ENCODE measurements at places on chromosomes 16 and 17.
A peak's percentile ranks its signal among the peaks of the same experiment; 100 is the strongest.

GRCh38 chr17:45168991-45169752 lies 7.5 kb downstream of the HEXIM2 start:
- DNase-seq: no peak

DNA sequence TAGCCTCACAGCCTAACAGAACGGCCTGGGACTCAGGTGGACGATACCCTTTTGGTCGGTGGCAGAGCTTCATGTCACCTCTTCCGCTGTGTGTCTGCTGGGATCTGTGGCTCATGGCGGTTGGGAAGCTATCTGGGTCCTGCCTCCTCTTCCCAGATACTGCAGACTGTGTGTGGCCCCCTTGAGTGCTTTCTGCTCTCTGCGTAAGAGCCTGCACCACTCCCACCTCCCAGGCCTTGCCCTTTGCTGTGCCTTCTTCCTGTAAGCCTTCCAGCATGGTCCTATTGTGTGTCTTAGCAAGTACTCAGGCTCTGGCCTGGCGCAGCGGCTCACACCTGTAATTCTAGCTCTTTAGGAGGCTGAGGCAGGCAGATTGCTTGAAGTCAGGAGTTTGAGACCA lies 17.5 kb upstream of the ADCY7 start:
- no peak for DNase-seq

- DNase-seq: peak; percentile 24
These were observed 396.7 kb upstream of the MAF start for GRCh38 chr16:79997257-79997656.

GRCh38 chr16:57562066-57562465 lies 19.6 kb downstream of the ADGRG5 start:
- no peak for DNase-seq

- DNase-seq: no peak
These were observed 30.1 kb upstream of the PMFBP1 start for GRCh38 chr16:72202014-72202413.

DNA sequence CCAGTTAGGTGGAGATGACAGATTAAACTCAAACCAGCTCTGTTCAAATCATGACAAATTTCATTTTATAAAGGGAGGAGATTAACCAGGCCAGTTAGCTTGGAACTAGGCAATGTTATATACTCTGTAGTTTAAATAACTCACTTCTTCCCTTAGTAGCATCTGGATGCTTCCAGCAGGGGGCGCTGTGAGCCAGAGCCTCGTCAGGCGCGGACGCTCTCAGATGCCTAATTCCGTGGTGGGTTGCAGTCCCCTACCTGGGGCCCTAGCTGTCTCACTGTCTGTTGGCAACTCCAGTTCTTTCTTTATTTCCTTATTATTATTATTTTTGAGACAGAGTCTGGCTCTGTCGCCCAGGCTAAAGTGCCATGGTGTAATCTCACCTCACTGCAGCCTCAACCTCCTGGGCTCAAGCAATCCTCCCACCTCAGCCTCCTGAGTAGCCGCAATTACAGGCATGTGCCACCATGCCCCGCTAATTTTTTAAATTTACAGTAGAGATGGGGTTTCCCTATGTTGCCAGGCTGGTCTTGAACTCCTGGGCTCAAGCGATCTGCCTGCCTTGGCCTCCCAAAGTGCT lies 17.3 kb upstream of the WFDC1 start:
- peak; percentile 36 for DNase-seq

- DNase-seq: no peak
These were observed 168.0 kb downstream of the AHSP start for GRCh38 chr16:31695667-31696066.

DNA sequence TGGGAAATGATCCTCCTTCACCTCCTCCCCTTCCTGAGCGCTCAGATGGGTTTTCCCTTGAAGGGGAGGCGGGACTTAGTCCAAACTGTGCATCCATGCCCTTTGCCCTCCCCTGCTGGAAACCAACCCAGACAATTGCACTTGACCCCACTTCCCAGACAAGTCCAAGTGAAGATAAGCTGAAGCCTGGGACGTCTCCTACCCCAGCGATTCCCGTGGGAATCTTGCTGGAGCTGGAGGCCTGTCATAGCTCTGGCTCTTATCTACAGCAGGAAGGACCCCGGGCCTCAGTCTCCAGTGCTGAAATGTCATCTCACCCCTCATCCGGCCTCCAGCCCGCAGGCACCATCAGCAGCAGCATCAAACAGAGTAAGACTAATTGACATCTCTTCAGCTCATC lies 6.5 kb upstream of the NGFR start:
- no peak for DNase-seq

- DNase-seq: peak; percentile 95
These were observed 49.0 kb upstream of the BAHCC1 start for GRCh38 chr17:81346090-81346907.

GRCh38 chr17:65219124-65219523 lies 82.0 kb downstream of the RGS9 start:
- no peak for DNase-seq

GRCh38 chr17:14940108-14940937 lies 324.8 kb downstream of the PMP22 start:
- peak; percentile 72 for DNase-seq

DNA sequence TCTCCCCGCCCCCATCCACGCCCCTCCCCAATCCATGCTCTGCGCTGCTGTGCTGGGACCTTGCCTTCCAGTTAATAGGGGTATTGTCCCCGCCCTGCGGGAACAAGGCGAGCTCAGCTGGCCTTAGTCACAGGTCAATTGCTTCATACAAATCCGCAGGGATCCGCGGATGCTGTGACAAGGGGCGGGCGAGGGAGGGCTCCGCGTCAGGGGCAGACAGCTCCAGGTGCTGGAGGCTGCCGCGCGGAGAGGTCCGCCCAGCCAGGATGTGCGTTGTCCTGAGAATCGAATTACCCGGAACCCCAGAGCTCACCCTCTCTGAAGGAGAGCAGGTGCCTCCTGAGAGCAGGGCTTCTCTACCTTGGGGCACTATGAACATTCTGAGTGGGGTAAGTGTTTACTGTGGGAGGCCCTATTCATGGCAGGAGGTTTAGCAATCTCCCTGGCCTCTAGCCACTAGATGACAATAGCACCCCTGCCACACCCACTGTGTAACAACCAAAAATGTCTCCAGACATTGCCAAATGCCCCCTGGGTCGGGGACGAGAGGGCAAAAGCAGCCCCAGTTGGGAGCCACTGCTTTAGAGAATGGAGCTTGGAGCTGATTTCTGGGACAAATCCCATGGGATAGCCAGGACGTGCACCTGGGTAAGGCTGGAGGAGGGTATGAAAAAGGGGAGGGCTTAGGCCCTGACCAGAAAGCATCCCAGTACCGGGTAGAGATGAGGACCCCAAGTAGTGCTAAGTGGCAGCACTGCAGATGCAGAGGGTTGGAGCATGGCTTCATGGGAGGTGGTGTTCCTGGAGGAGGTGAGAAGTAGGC lies 138.2 kb downstream of the CYLD start:
- no peak for DNase-seq

DNA sequence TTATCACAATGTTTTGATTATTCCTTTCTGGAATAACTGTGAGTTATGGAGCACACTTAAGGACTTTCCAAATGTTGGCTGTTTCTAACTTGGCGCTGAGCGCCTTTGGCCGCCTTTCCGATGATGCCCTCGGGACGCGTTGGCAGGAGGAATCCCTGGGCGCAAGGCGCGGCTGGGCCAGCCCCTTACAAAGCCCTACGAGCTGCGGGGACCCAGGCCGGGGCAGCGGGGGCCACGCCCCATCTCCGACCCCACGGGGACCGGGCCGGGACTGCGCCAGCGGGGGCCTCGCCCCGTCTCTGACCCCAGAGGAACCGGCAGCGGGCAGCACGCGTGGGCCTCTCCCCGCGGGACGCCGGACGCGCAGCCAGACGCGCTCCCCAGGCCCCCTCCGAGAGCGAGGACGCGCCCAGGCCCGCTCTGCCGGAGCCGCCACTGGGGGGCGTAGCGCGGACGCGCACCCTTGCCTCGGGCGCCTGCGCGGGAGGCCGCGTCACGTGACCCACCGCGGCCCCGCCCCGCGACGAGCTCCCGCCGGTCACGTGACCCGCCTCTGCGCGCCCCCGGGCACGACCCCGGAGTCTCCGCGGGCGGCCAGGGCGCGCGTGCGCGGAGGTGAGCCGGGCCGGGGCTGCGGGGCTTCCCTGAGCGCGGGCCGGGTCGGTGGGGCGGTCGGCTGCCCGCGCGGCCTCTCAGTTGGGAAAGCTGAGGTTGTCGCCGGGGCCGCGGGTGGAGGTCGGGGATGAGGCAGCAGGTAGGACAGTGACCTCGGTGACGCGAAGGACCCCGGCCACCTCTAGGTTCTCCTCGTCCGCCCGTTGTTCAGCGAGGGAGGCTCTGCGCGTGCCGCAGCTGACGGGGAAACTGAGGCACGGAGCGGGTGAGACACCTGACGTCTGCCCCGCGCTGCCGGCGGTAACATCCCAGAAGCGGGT lies at the start of gene GAA:
Gene GAA, plus strand, starts transcription at position 571 of the 935 bp plus-strand sequence. CDS start 3,006 bp downstream, outside the sequence.
- DNase-seq: peak; percentile 71

GRCh38 chr17:73362697-73363096 lies 50.9 kb upstream of the CDC42EP4 start:
- DNase-seq: no peak

GRCh38 chr17:62309396-62309795 lies 71.0 kb upstream of the EFCAB3 start:
- no peak for DNase-seq

DNA sequence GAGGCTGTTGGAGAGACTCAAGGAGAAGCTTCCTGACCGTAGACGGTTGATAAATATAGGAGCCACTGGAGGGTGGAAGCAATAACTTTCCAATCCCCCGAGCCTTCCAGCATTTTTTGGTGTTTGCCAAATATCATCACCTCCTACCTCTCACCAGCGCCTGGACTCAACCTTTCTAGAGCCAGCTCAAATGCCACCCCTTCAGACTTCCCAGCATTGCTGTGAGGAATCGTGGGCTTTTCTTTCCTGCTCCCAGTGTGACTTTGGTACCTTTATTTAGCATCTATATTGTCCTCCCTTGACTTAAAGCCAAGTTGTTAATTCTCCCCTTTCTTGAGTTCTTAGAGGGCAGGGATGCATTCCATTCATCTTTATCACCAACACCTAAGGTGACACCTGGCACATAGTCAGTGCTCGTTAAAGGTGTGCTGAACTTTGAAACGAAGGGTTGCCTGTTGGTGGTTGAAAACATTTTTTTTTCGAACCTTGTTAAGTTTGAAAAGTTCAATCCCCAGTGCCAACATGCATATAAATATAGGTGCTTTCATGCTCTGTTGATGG lies 35.3 kb upstream of the CCR7 start:
- DNase-seq: no peak

- DNase-seq: no peak
These were observed 432.9 kb upstream of the DYNLRB2 start for GRCh38 chr16:80107900-80108299.

DNA sequence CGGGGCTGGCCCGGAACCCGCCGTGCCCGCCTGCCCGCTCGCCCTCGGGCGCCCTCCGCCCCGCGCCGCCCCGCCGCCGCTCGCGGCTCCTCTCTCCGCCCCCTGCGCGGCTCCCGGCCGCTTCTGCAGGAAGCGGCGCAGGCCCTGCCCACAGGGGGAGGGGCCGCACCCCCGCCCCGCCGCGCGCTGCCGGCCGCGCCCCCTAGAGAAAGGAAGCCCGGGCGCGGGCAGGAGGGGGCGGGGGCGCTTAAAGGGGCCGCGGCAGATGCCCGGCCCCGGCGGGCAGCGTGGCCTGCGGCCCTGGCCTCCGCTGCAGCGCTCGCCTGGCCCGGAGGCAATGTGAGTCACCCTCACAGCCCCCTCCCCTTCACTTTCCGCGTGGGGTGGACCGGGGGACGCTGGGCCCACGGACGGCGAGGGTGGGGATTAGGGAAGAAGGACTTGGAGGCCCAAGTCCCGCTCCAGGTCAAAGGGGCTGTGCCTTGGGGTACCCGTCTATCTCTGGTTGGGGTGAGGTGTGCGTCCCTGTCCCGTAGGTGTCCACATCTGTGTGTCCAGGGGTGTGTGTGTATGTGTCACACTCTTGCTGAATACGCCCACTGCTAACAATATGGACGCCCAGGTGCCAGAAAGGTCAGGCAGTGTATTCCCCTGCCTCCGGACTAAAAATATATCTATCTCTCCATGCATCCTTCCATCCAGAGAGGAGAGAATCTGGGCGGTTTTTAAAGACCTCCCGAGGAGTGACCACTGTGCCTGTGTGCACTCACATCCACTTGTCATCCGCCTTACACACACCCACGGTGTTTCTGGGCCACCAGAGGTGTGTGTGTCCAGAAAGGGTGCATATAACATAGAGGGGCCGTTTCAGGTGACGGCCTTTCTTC lies at the start of gene GIT1:
Gene GIT1, minus strand, starts transcription at position 125 of the 887 bp plus-strand sequence. CDS start 270 bp downstream, outside the sequence.
- DNase-seq: peak; percentile 80

DNA sequence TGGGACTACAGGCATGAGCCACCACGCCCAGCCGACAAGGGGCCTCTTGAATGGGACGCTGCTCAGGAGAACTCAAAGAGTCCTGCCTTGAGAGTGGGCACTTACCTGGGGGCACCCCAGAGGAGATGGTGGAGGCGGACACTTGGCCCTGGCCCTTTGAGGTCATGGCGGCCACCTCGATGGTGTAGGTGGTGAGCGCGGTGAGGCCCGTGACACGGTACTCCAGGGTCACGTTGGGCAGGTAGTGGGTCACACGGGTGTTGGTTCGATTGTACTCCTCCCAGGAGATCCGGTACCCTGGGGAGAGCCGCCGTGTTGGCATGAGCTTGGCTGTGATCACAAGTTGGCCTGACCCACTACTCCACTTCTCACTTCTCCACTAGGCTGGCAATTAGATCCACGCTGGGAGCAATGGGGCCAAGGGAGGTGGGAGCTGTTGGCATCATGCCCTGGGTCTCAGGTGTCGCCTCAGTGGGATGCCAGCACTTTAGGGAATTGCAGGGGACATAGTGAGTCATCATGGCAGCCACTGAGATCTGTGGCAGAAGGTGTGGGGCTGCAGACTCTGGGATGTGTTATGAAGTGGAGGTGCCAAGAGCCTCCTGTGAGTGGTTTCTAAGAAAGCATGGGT lies 89.2 kb upstream of the CDC42EP4 start:
- no peak for DNase-seq

DNA sequence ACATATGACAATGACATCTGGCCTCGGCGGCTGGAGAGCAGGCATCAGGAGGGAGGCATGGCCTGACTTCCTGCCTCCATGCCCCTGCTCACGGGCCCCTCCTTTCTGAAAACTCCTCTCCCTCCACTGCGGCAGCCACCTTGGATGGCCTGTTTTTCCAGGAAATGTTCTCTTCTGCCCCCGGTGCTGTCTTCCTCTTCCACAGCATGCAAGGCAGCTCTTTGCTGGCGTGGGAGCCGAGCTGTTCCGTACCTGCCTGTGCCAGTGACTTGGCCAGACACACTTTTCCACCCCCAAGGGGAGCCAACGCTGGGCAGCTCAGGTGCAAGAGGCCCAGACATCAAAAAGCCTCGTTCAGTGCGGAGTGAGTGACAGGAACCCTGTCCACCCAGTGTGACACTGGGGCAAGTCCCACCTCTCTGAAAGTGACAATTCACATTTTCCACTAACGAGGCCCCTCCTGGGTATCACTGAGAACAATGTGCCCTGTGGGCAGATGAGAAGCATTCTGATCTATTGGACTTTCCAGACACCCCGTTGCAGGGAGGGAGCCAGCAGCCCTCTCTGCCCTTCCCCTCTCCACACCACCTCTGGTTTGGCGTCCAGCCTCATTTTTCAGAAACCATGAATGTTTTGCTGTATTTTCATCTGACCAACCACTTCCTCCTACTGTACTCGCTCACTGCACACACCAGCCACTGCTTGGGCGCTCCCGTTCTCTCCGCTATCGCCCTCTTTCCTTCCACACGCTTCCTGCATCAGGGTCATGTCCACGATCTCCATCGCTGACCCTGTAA lies 31.2 kb downstream of the NSMCE1 start:
- DNase-seq: peak; percentile 38

GRCh38 chr16:21184834-21185233 lies 26.4 kb downstream of the LDAF1 start:
- no peak for DNase-seq

All from AG10803 (cell line).